ENCODE measurements at places on chromosomes 16 and 17. TPM values are rescaled to one million over a fixed set of nuclear protein-coding genes. Genes with fewer than 3 reads are reported as not detected.

DNA sequence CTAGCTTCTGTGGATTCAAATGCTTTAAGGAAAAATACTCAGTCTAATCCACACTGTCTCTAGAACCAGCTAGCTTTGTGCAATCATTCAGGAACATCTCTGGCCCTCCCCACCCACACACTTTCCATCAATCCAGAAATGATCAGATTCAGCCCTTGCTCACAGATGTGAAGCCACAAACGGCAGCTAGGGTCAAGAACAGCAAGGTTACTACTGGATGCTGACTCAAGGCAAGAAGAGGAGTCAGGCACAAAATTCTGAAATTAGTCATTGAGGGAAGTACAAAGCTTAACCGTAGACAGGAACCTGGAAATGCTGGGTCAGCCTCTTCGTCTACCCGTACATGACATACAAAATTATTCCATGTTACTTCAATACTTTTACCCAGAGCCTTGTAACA is 174.6 kb downstream of the CDH13 start:
- peak; percentile 34 for DNase-seq

- no peak for DNase-seq
These were observed 528.1 kb downstream of the NPIPA7 start for GRCh38 chr16:16907089-16907488.

GRCh38 chr17:81074875-81075274 is 39.9 kb downstream of the BAIAP2 start:
- peak; percentile 53 for DNase-seq

- no peak for DNase-seq
These were observed 390.2 kb downstream of the SEC14L1 start for GRCh38 chr17:77531002-77531401.

DNA sequence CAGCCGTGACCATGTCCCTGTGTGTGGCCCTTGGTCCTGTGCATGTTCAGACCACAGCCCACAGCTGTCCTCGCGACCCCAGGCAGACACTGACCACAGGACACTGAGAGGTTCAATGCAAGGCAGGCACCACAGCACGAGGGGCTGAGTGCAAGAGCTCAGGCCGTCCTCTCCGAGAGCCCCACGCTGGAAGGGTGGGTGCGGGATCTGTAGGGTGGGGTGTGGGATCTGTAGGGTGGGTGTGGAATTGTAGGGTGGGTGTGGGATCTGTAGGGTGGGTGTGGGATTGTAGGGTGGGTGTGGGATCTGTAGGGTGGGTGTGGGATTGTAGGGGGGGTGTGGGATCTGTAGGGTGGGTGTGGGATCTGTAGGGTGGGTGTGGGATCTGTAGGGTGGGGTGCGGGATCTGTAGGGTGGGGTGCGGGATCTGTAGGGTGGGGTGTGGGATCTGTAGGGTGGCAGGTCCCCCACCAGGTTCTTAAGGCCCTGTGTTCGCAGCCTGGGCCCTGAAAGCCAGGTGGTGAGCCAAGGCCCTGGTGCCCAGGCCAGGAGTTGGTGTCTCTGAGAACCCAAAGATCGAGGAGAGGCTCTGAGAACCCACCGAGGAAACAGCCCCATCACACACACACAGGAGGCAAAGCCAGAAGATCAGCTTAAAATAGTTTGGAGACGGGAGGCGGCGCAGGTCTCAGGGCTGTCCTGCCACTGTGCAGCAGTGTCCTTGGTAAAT is 48.2 kb downstream of the METRNL start:
- DNase-seq = no peak

DNA sequence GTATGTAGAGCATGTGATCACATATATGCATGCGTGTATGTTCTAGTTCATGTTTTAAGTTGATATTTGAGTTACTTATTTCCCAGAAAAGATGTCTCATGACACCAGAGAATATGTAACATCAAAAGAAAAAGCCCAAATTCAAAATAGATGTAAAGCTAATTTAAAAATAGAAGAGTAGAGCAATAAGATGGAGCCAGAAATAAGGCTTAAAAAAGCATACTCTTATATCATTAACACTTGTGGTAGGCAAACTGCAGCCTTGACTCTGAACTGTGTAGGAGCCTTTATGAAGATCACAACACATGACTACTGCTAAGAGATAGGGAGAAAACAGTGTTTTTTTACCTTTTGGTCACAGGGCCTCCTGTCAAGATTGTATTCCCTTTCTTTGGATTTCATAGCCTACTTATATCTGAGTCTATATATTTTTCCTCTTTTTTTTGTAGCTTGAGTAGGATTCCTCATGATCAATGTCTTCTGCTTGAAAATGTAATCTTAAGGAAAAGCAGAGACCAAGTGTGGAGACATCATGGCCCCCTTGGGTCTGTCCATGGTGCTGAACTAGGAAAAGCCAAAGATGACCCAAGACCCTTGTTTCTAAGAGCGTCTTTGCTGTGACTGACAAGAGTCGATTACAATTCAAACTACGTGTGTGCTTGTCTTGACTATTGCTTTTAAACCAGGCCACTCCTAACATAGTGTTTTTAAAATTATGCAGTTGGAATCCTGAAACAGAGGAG is 390.4 kb downstream of the SHISA9 start:
- DNase-seq = peak; percentile 21

GRCh38 chr16:67174706-67175231 is 4.4 kb downstream of the NOL3 start:
- no peak for DNase-seq

GRCh38 chr16:83661656-83662055 is 146.1 kb upstream of the HSBP1 start:
- DNase-seq = no peak

DNA sequence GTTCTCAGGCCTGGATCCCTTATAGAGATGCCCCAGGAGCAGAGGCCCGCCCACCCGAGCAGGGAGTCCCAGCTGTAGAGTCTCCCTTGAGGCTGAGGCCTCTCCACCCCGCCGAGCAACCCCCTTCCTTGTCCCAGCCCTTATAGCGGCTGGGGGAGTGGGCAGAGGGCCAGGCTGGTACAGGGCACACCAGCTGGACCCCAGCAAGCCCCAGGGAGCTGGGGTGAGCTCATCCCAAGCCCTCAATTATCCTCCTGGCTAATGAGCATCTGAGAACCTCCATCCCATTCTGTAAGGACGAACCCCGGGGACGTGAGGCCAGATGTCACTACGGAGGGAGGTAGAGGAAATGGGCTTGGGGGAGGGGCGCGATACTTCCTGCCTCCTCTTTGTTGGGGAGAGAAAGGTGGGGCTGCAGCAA is 3.2 kb upstream of the SNN start:
- no peak for DNase-seq

DNA sequence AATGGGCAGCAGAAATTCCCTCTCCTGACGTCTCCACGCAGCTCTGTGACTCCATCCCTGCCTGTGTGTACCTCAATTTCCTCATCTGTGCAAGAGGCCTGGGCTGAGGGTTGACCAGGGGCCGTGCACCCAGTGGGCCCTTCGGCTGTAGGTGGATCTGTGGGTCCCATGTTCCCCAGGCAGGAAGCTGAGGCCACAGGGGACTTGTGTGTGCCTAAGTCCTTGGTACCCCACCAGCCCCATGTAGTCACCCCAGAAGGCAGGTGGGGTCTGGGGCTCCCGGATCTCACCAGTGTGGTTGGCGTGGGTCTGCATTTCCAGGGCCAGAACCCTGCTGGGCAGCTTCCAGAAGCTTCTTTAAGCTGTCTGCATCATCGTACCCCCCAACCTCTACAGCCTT is 177.4 kb upstream of the GSE1 start:
- DNase-seq = no peak

GRCh38 chr17:68289473-68289872 is 1.5 kb downstream of the SLC16A6 start:
- DNase-seq = no peak

DNA sequence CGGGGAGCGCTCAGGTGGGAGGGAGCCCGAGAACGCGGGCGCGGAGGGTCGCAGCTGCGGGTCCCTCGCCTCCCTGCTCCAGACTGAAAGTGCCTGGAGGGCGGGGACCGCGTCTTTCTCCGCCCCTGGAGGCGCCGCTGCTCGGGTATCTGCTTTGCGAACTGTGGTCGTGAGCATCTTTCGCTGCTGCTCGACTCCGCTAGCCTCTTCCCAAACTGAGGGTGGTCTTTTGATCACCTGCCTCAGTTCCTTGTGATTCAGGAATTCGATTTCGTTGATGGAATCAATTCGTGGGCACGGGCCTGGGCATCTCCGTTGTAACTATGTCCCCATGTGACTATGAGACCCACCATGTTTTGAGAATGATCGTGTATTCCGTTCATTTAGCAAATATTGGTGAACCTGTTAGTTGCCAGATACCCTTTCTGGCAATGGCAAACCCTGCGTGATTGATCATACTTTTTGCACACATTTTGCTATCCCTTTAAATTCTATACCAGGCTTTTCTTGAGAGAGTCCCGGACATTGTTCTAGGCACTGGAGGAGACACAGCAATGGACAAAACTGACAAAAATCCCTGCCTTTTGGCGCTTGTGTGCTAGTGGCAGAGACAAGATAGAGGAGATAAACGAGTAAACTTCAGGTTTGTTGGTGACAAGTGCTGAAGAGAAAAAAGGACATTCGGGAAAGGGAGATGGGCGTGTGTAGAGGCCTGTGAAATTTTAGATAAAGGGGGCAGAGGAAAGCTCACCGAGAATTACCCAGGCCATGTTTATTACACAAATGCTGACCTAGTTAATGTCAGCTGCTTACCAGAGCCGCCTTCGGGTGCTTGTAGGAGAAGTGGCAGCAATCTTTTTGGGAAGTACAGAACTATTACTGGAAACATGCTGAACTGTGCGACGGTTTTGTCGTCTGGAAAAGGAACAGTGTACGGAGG is 948 bp downstream of the UTP18 start:
- no peak for DNase-seq

DNA sequence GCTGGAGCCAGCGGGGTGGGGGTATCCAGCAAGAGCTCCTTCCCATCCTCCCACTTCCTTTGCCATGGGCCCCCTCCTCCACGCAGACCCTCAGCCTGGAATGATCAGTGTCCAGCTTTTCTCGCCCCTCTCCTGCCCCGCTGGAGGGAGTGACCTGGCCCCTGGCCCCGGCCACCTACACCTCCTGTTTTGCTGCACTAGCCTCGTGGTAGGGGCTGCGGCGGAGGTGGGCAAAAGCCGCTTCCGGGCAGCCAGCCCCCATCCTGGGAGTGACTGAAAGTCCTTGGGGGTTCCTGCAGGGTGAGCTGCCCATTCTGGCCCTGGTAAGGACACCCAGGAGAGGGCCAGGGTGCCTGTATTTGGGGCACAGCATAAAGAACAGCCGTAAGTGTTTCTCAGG is 295.7 kb downstream of the SEC14L1 start:
- DNase-seq = no peak

GRCh38 chr17:35773679-35774425 is 13.2 kb downstream of the C17orf50 start:
- DNase-seq = no peak

GRCh38 chr17:19274893-19275292 is 37.7 kb downstream of the EPN2 start:
- DNase-seq = peak; percentile 76

DNA sequence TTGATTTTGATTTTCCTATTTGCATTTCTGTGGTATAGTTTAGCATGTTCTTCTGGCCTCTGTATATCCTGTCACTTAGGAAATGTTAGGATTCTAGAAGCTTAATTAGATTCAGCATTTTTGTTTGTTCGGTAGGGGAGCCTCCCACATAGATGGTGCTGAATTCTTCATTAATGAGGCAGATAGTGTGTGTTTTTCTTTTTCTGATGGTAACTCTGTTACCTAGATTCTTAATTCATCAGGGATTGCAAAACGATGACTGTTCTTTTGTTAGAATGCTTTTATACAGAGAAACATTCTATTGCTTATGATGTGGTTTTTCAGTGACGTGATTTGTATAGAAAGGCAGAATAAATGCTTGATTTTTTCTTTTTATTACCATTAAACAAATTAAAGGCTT is 19.0 kb downstream of the BANP start:
- peak; percentile 27 for DNase-seq

DNA sequence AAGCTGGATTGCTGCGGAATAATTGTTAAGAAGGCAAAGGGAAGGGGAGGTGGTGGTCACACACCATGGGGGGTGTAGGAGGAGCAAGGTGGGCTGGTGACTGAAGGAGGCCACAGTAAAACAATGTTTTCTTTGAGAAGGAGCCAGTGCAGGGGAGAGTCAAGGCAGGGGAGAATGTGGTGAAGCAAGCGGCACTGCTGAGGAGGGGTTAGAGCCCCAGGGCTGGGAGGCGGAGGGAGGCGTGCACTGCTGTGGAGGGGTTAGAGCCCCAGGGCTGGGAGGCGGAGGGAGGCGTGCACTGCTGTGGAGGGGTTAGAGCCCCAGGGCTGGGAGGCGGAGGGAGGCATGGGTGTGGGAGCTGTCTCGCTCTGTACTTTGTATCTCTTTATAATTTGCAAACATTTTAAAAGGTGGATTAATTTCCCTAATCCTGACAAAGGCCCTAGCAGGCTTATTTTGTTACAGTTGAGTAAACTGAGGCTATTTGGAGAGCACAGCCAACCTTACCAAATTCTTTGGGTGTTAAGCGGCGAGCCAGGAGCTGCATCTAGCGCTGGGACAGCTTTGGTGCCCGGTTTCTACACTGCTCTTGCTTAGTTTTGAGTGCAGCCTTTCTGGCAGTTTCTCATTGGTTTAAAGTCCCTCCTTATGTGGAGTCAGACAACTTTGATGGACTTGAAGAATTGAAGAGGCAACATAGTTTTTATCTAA is 20.9 kb downstream of the RPTOR start:
- no peak for DNase-seq

DNA sequence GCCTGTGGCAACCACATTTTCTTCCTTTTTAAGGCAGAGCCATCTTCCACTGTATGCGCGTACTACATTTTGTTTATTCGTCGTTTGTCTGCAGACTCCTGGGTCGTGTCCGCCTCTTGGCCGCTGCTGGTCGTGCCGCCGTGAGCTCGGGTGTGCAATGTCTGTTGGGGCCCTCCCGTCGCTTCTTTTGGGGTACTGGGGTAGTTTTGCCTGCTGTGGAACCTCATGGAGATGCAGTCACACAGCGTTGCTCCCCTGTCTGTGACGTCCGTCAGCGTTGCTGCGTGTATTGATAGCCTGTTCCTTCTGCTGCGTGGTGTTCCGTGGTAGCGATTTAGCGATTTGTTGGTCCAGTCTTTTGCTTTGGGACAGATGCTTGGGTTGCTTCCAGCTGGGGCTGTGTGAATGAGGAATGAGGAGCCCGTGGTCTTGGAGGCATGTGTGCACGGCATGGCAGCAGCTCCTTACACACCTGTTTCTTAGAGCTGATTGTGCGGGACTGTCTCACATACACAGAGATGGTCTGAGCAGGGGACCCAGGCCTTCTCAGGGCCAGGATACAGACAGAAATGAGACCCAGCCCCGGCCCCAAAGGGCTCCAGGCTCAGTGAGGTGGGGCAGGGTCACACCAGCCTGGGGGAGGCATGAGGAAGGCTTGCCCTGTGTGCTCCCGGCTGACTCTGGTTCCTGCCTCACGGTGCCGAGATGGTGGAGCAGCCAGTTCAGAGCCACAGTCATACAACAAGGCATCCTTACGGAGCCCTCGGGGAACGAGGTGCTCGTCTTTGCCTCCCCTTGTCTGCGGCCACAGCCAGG is 78.4 kb upstream of the GSE1 start:
- DNase-seq = no peak

- DNase-seq = no peak
These were observed 546 bp downstream of the SNN start for GRCh38 chr16:11668623-11669379.

GRCh38 chr17:4425398-4425797 is 8.3 kb upstream of the SPNS3 start:
- DNase-seq = no peak

Gene ABCA6
- total RNA-seq = 0.17 TPM

Gene TP53TG3F
- not detected for total RNA-seq

Gene NPIPB9
- not detected for total RNA-seq

Gene SLC5A10
- total RNA-seq = not detected

Gene LSM12
- 51.9 TPM for total RNA-seq

Gene SNAI3
- total RNA-seq = 0.19 TPM
